ENCODE measurements at places on chromosomes 6 and 20.

DNA sequence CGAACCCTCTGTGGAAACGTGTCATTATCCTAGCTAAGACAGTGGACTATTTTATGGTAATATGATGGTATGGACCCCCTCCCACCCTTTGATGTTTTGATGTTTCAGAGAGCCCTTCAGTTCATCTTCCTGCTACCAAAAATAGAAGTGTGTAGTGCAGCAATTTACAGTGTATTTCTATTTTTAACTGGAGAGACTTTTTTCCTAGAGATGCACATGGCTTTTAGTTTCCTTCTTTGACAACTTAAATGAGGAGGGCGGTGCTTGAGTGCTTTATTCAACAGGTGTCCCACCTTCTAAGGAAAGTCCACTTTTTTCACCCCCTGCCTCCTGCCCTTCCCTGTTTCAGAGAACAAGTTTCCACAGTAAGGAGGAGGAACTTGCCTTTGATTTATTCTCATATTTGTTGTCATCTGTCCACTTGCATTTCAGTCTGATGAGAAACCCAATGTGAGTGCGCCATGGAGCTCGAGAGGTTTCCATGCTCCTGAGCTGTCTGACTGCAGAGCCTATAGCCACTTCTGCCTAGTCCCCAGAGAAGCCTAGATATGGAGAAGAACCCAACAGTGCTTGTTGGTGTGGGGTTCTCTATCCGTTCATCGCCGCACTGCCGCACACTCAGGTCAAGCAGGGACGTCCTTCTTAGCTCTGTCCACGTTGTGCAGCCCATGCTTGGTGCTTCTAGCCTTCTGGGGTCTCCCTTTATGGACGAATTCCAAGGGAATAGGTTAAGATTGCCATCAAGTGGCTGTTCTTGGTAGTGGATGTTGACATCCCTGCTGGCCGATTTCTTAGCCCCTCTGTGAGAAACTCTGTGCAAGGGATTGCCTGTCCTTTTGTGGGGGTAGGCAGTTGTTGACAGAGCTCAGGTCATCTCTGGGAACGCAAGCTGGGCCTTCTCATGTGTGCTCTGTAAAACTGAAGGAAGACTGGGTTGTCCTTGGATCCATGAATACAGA is 144.2 kb downstream of the JARID2 start:
- peak; percentile 57 for DNase-seq

DNA sequence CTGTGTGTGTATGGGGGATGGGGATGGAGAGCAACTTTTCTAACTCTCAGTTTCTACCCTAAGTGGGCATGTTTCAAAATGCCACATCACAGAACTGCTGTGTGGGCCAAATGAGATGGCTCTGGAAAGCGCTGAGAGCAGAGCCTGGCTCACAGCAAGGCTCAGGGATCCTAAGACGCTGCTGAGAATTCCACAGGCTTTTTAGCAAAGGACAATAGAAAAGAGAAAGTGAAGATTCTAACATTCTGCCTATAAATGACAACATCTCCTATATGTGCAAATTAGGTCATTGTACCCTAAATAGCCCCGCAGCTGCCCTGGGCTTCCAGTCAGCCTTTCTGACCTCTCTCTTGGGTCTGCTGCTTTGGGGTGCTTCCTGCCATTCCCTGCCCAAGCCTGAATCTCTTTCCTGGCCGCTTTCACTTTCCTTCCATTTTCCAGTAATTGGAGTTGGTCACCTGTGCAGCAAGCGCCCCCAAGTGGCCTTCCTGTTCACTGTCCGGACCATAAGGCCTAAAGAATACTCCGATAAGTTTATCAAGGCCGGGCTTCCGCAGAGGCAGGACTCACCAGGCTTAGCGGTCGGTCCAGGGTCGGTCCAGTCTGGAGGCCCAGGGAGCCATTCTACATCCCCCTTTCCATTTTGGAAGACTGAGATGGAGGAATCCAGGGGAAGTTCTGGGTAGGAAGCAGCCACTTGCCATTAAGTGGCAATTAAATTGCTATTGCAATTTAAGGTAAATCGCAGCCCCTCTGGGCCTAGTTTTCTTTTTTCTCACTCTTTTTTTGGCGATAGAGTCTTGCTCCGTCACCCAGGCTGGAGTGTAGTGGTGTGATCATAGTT is 6.7 kb upstream of the DDR1 start:
- peak; percentile 80 for DNase-seq

GRCh38 chr20:951384-952169 is 35.4 kb upstream of the ANGPT4 start:
- no peak for DNase-seq

GRCh38 chr6:54897462-54898189 is 51.1 kb downstream of the FAM83B start:
- no peak for DNase-seq
